Activated T-cell treated with anti-CD3 and anti-CD28 coated beads for 4 hours (primary cell): ENCODE measurements at places on chromosomes 3 and 15.
A peak's percentile ranks its signal among the peaks of the same experiment; 100 is the strongest.

- DNase-seq: no peak
These were observed 16.1 kb upstream of the SEC61A1 start for GRCh38 chr3:128036119-128036518.

DNA sequence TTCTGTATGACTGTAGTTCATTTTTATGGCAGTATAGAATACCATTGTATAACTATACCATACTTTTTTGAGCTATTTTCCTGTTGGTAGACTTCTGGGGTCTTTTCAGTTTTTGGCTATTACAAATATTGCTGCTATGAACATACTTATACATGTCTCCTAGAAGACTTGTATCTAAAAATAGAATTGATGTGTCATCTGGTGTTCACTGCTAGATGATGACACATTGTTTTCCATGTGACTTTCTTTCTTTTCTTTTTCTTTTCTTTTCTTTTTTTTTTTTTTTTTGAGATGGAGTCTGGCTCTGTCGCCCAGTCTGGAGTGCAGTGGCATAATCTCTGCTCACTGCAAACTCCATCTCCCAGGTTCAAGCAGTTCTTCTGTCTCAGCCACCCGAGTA is 69.8 kb downstream of the SH3GL3 start:
- no peak for DNase-seq

DNA sequence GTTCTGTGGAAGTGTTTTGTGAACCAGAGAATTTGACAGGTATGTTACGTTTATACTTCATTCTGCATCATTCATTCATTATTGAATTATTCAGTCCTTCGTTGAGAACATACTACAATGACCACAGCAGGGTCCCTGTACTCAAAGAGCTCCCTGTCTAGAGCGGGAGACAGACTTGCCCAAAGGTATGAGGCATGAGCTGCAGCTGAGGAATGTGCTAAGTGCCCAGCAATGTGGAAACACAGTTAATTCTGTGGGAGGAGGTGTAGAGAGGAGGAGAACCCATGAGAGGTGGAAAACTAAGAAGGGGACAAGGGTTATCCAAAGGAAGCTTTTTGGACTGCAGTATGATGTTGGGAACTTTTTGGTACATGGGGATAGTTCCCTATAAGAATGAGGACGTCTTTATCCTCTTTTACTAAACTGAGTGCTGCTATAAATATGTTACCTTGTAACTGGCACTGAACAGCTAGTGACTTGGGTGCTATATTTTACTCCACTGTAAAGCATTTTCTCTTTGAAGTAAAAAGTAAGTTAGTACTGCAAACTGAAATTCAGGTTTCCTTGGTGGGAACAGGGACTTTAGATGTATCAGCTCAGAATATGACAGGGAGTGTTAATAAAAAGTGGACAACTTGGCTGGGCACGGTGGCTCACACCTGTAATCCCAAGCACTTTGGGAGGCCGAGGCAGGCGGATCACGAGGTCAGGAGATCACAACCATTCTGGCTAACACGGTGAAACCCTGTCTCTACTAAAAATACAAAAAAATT is 5.7 kb downstream of the SMAD3 start:
- no peak for DNase-seq

GRCh38 chr15:56244038-56244810 is 545 bp upstream of the RFX7 start:
- peak; percentile 3 for DNase-seq

DNA sequence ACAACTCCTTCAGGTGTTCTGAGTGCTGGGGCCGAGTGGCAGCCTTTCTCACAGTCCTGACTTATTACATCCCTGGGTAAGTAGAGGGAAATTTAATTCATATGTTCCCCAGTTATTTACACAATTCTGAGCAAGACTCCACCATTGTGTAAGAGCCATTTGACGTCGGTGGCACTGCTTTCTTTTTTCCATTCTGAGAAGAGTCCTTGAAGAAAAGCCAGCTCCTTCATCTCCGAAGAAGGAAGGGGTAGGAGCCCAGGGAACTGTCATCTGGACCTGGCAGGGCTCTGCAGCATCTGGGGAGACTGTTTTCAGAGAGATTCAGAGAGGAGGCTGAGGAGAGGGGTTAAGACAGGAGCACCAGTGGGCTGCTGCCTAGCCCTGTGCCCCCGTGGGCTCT is 22.6 kb upstream of the MASP1 start:
- DNase-seq: no peak

GRCh38 chr3:153928851-153929250 is 192.3 kb upstream of the ARHGEF26 start:
- no peak for DNase-seq

GRCh38 chr3:187789872-187790271 is 44.6 kb upstream of the BCL6 start:
- no peak for DNase-seq
